ENCODE measurements at places on chromosomes 13 and 19.

DNA sequence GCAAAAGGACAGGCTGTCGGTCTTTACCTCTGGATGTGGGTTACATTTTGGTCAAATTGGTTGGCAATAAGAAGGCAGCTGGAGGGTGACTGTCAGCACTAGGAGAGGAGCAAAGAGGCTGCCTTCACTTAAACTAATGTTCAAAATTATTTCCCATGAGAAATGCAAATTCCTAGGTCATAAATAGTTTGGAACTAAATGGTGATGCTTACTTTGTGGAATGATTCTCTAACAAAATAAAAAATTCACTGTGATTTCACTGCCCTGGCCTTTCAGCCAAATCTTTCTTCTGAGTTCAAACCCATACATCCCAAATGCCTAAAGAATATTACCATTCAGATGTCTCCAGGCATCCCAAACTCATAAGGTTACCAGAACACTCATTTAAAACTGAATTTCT is 25.0 kb upstream of the OXGR1 start:
- no peak for DNase-seq

- no peak for DNase-seq
Observed at GRCh38 chr13:94666065-94666464, 46.3 kb downstream of the SOX21 start.

GRCh38 chr19:3785451-3785937 is 687 bp downstream of the MATK start:
- DNase-seq, result peak; percentile 7

- DNase-seq, result no peak
Observed at GRCh38 chr13:106534639-106535551, 567 bp downstream of the EFNB2 start.

- DNase-seq, result no peak
Observed at GRCh38 chr13:67519356-67519755, 289.2 kb upstream of the PCDH9 start.

DNA sequence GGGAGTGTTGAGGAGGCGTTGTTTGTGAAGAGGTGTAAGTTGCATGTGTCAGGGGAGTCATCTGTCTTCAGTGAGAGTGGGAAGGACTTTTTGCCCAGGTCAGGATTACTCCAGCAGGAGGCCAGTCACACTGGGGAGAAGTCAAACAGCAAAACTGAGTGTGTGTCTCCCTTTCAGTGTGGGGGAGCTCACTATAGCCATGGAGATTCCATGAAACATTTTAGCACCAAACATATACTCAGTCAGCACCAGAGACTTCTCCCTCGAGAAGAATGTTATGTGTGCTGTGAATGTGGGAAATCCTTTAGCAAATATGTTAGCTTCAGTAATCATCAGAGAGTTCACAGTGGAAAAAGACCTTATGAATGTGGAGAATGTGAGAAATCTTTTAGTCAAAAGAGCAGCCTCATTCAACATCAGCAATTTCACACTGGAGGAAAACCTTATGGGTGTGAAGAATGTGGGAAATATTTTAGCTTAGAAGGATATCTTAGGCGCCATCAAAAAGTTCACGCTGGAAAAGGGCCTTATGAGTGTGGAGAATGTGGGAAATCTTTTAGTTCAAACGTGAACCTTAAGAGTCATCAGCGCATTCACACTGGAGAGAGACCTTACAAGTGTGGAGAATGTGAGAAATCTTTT is 8.4 kb upstream of the ZNF587 start:
- no peak for DNase-seq

DNA sequence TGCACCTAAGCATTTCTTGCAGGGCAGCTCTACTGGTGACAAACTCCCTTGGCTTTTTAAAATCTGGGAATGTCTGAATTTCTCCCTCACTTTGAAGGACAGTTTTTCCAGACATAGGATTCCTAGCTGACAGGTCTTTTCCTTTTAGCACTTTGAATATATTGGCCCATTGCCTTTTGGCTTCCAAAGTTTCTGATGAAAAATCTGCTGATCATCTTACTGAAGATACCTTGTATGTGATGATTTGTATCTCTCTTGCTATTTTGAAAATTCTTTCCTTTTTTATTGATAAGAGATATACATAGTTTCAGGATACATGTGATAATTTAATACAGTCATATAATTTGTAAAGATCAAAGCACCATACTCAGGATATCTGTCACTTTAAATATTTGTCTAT is 211.1 kb downstream of the ZIC5 start:
- DNase-seq, result no peak

- DNase-seq, result no peak
Observed at GRCh38 chr13:23679220-23679619, 109.0 kb downstream of the TNFRSF19 start.

GRCh38 chr13:32113532-32113931 is 82.0 kb downstream of the FRY start:
- DNase-seq, result no peak

All from CD4-positive, alpha-beta T cell treated with Interferon gamma for 1 hour (primary cell).